ENCODE measurements at places on chromosomes 5 and 9.

- DNase-seq: no peak
These were observed 555.5 kb downstream of the CDH9 start for GRCh38 chr5:26482810-26483375.

DNA sequence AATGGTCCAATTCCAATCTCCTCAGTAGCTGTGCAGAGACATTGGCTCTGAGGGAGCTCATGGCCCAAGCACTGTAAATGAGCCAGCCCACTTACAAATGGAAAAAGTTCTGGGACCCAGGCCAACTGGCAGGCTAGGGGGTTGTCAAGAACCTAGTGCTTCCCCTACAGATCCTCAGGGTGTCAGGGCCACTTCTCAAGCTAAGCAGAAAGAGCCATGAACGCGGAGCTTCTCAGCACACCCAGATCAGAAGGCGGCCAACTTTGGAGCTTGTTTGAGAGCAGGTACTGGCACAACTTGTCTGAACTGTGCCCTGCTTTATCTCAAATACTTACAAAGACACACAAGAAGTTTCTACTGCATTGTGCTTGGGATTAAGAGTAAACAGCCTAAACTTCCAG is 17.5 kb downstream of the TLE1 start:
- no peak for DNase-seq

GRCh38 chr5:24232041-24232440 is 412.7 kb downstream of the CDH10 start:
- no peak for DNase-seq

- DNase-seq: no peak
These were observed 305.9 kb downstream of the CYLC2 start for GRCh38 chr9:103301051-103301450.

- no peak for DNase-seq
These were observed 175.0 kb downstream of the MACROH2A1 start for GRCh38 chr5:135223891-135224625.

DNA sequence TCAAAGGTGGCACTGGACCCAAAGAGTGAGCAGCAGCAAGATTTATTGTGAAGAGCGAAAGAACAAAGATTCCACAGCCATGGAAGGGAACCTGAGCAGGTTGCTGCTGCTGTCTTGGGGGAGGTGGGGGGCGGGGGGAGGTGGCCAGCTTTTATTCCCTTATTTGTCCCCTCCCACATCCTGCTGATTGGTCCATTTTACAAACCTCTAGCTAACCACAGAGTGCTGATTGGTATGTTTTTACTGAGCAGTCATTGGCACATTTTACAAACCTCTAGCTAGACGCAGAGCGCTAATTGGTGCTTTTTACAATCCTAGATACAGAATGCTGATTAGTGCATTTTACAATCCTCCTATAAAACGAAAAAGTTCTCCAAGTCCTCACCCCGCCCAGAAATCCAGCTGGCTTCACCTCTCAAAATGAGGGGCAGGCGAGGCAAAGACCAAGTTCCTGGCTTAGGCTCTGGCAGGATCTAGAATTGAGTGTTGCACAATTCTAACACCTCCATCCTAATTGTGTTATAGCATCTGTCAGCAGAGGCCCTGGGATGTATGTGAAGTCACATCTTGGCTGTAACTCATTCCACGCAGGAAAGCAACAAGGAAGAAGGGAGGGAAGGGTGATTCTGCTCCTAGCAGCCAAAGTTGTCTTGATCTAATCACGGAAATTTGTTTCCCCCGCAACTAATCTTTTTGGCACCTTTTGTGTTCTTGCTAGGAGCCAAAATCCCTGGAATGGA is 34.3 kb downstream of the ROR2 start:
- no peak for DNase-seq

DNA sequence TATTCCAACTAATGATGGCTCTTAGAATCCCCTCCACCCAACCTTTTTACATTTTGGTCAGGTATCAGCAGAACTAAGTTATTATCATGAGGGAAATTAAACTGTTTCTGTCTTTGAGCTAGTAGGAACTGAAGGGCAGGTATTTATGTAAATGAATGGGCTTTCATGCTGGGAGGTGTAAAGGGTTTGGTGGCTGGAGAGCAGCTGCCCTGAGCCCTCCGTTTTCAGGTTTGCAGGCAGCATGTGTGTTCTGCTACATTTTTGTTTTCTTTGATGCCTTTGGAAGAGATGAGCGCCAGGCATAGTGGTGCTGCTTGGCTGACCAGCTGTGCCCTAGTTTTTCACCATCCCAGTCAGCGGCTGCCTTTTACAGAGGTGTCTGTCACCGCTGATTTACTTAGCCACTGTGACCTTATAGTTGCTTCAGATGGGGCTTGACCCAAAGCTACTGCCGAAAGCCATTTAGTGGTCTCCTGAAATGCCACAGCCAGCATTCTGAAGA is 231.9 kb downstream of the MAST4 start:
- DNase-seq: no peak

DNA sequence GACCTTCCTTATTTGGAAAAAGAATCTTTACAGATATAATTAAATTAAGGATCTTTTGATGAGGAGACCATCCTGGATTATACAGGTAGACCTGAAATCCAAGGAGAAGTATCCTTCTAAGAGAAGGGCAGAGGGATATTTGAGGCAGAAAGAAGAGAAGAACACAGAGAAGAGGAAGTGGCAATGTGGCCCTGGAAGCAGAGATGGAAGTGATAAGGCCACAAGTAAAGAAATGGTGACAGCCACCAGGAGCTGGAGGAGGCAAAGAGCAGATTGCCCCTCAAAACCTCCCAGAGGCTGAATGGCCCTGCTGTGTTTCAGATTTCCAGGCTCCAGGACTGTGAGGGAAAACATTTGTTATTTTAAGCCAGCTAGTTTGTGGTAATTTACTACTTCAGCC is 93.0 kb upstream of the ANKRD55 start:
- no peak for DNase-seq

DNA sequence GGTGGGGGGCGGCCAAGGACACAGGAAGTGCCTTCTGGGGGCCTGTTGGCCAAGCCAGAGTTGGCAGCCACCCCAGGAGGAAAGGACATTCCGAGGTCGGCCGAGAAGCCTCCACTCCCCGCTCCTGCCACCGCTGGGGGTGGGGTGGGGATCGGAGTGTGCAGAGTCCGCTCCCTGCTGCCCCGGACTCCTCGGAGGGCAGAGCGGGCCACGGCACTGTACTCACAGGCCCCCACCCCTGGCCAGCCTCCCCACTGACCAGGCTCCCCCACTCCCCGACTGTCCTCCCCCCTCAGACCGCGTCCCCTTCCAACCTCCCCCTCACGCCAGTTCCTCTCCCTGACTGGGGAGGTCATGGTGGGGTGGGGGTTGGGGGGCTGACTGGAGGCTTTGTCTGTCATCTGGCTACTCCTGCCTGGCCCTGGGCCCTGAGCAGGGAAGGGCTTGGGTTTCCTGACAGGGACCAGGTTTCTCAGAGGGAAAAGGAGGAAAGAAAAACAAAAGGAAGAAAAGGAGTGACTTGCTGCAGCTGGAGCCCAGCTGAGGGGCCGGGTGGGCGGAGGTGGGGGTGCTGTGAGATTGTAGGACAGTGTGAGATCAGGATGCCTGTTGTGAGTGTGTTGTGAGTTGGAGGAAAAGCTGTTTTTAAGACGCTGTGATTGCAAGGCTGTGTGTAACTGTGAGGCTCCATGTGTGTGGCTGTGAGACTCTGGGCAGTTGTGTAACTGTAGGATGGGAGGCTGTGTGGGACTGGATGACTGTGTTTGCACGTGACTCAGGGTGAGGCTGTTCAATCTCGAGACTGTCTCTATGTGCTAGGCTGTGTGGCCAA is 29.7 kb downstream of the CNTFR start:
- DNase-seq: no peak

- no peak for DNase-seq
These were observed 290.1 kb downstream of the HINT1 start for GRCh38 chr5:130874861-130875417.

DNA sequence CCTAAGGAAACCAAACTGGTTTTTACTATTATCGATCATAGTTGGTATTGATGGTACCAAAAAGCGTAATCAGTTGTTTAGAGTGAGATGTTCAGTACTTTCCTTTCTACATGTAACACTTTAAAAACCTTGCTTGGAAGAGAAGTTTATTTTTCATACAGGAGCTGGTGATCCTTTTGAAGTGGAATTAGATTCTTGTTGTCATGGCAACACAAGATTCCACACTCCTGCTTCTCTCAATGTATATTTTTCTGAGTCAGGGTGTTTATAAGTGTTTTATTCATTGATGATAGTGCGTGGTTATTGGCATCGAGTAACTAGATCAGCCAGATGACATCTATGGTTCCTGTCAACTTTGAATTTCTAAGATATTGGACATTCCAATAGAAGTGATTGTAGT is 181.1 kb upstream of the CHD1 start:
- DNase-seq: no peak

GRCh38 chr5:149639737-149640136 is 58.4 kb downstream of the ARHGEF37 start:
- no peak for DNase-seq

GRCh38 chr5:178766936-178767912 is 36.8 kb upstream of the ZNF354A start:
- DNase-seq: no peak

DNA sequence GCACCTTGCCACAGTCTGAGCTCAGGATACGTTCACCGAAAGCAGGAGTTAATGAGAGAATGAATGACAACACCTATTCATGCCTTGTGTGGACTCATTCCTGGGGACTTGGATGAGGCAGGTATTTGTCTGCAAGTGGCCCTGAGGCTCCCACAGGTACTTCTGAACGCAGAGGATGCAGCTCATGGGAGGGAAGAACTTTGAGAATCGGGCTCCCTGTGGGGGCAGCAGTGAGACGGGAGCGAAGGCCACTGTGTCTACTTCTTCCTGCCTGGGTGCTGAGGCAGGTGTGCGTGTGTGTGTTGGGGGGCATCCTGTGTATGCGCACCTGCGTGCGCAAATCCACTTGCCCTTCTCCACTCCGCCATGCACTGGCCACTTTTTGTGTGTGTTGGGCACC is 42.2 kb downstream of the PTPN3 start:
- no peak for DNase-seq

- DNase-seq: no peak
These were observed 80.0 kb downstream of the MEGF10 start for GRCh38 chr5:127370631-127371030.

DNA sequence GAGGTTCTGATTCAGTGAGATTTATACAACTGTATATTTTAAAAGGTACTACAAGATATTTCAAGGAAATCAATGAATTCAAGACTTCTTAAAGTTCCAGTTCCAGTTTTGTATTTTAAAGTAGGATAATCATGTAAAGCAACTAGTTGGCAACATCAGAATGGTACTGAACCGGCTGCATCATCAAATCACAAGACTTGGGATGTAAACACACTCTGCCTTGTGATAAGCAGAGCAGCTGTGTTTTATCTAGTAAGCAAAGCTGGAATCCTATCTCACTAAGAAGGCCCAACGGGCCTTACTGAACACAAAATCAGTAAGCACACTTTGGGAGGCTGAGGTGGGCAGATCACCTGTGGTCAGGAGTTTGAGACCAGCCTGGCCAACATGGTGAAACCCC is 327.2 kb upstream of the NREP start:
- DNase-seq: no peak

GRCh38 chr5:79200573-79201183 is 35.3 kb upstream of the JMY start:
- no peak for DNase-seq

GRCh38 chr5:168347368-168348083 is 56.1 kb downstream of the WWC1 start:
- DNase-seq: no peak

DNA sequence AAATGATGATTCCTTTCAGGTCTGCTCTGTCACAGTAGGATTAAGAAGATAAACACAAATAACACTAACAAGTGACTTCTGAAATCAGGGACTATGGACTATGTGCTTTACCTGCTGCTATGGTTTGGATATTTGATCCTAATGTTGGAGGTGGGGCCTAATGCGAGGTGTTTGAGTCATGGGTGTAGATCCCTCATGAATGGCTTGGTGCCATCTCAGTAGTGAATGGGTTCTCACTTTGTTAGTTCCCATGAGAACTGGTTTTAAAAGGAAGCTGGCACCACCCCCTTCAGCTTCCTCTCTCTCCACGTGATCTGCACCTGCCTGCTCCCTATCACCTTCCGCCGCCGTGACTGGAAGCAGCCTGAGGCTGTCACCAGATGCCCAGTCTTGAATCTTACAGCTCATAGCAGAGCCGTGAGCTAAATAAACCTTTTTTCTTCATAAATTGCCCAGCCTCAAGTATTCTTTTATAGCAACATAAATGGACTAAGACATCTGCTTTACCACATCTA is 3.3 kb downstream of the PPIC start:
- no peak for DNase-seq

DNA sequence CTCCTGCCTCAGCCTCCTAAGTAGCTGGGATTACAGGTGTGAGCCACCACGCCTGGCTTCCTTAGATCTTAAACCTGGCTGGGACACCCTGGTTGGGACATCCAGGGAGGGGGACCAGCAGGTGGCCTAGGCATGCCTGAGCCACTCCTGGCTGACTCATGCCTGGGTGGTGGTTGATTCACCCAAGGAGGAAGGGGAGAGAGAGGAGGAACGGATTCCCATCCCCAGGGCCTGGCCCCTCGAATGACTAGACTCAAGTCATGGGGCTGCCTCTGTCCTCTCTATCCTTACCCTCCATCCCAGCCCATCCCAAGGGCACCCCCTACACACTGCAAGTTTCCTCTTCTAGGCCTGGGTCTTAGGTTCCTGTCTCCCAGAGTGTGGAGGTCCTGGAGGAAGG is 12.7 kb downstream of the EEIG1 start:
- no peak for DNase-seq

DNA sequence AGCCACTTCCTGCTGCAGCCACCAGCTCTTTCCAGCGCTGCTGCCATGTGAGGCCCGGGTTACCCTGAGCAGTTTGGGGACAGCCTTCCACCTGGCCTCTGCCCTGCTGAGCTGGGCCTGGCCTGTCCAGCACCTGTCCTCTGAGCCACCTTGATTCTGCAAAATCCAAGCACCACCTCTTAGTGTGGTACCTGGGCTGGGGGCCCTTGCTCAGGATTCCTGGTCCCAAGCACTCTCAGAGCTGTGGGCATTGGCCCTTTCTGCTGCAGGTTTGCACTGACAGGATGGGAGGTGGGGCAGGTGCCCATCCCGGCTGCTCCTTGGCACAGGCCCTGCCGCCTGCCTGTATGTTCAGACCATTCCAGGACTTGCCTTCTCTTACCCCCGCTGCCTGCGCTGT is 309.2 kb upstream of the IRX4 start:
- no peak for DNase-seq

DNA sequence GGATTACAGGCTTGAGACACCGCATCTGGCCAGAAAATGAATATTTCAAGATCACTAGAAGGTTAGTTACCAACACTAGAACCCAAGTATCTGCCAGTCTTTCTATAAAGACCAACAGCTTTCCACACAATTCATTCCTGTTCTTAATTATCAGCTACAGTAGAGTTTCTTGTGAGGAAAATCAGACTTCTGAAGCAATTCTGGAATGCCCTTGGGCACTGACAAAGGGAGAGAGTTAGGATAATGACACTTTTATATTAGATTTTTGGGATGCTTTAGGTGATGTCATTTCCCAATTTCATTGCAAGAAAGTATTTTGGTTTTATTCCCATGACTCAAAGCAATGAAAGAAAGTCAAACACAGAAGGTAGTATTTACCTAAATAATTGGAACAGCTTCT is 497.0 kb upstream of the TUSC1 start:
- DNase-seq: no peak
